ENCODE measurements at places on chromosomes 6 and 20. TPM values are rescaled to one million over a fixed set of nuclear protein-coding genes. Genes with fewer than 3 reads are reported as not detected.
A peak's percentile ranks its signal among the peaks of the same experiment; 100 is the strongest.

The XRN2 gene
- 44.7 TPM for total RNA-seq

The IL22RA2 gene
- total RNA-seq: not detected

The SULF2 gene
- 39.0 TPM for total RNA-seq

The SLC22A3 gene
- total RNA-seq: 144 TPM

The PRR18 gene
- total RNA-seq: not detected

The RBBP8NL gene
- total RNA-seq: not detected

The IL17F gene
- not detected for total RNA-seq

DNA sequence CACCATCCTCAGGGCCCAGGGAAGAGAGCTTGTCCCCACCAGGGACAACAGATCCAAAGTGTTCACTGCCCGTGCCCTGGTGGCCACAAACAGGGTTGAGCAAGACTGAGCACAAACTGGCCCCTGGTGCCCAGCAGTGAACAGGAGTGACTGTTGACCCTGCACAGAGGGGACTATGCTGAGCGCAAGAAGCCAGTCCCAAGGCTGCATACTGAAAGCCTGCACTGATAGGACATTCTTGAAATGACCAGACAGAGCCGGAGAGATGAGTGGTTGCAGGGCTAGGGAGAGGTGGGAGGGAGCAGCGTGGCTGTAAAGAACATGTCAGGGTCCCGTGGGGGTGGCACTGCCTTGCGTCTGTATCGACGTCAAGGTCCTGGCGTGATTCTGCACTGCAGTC, 2.9 kb upstream of the FNDC11 start:
- no peak overlapping the region for H3K4me3 ChIP-seq
- no peak for DNase-seq
- no peaks in the 10 kb centered on the region for H3K36me3 ChIP-seq
- H3K4me1 ChIP-seq: peaks cover 5% of the 10 kb centered on the region

DNA sequence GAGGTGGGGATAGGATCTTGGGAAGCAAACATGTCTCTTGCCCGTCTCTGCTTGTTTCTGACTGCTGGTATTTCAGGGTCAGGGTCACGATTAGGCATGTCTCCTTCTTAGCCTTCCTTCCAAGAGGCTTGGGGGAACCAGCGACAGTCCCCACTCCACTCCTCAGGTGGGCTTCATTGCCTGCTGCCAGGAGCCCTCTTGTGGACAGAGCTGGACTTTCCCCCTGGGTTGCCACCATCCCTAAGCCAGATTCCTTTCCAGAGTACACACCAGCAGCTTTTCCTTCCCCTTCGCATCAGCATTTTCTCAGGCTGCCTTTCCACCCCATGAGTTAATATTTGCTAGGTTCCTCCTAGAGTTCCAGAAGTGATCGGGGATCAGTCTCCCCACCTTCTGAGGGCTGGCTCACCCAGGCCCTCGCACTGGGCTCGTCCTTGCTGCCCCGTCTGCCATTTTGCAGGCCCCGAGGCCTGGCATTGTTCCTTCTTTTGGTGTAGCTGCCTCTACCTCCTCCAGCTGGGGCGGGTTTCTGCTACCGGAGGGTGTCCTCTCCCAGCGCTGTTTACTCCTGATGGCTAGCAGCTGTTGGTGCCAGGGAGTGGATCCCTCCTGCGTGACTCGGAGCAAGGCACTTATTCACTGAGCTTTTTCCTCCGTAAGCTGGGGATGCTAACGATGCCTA, 8.8 kb upstream of the C20orf144 start:
- no peak overlapping the region for H3K27ac ChIP-seq
- peaks cover 4% of the 10 kb centered on the region for H3K36me3 ChIP-seq
- no peaks in the 10 kb centered on the region for H3K27me3 ChIP-seq
- peak overlapping the region; percentile 41 for H3K4me3 ChIP-seq

DNA sequence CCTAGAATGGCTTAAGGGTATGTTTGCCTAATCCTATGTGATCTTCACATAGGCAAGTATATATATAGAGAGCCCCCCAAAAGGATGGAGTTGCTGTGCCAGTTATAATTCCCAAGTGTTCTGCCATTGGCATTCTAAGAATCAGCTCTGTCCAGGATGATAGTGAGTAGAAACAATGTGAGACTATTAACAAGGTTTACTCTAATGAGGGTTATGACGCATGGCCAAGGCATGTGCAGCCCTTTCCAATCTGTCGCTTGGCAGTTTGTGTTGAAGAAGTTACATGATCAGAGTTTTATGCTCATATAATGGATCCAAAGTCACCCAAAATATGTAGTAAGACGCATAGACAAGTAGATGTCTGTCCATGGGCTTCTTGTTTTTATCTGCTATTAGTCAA, 33.6 kb downstream of the VGLL2 start:
- no peaks in the 10 kb centered on the region for H3K4me1 ChIP-seq
- no peak for DNase-seq
- no peak overlapping the region for H3K4me3 ChIP-seq
- no peaks in the 10 kb centered on the region for H3K27me3 ChIP-seq
- H3K27ac ChIP-seq: no peak overlapping the region
- no peaks in the 10 kb centered on the region for H3K36me3 ChIP-seq

DNA sequence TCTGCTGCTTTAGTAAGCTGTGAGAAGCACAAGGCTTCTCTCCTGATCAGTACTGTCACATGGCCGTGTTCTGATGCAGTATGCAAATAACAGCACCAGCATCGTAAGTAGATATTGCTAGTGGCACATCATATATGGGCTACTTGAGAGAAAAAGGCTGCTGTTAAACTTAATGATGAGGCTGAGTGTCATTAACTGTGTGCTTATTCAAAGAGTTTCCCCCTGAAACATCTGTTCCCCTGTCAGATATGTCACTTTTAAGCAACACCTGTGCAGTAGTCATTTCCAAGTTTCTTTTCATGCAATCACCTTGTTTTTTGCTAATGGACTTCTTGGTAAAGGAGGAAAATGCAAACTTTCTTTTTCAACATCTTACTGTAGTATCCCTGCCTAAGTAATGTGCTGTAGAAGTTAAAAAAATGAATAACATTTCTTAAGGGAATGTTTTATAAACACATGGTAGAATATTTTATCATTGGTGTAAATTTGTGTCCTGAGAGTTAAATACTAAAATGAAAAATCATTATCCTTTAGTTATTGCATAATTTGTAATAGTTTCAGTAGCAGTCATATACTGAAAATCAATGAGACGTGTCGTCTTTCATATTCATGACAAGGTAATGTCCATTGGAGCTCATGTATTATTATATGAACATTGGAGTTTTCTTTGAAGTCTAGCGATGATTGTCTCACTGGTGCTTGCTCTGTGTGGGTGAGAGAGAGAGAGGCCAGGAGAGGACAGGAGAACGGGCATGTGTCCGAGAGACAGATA, 366.3 kb downstream of the CDKAL1 start:
- H3K27ac ChIP-seq: no peak overlapping the region
- H3K4me3 ChIP-seq: no peak overlapping the region
- no peaks in the 10 kb centered on the region for H3K4me1 ChIP-seq
- DNase-seq: no peak
- no peaks in the 10 kb centered on the region for H3K36me3 ChIP-seq

- H3K4me3 ChIP-seq: no peak overlapping the region
- no peak overlapping the region for H3K27ac ChIP-seq
- H3K27me3 ChIP-seq: no peaks in the 10 kb centered on the region
- no peaks in the 10 kb centered on the region for H3K36me3 ChIP-seq
Observed at GRCh38 chr20:3547906-3548305, 77.1 kb downstream of the ATRN start.

- peaks cover 7% of the 10 kb centered on the region for H3K4me1 ChIP-seq
- no peak overlapping the region for H3K27ac ChIP-seq
- DNase-seq: no peak
- H3K4me3 ChIP-seq: no peak overlapping the region
- H3K27me3 ChIP-seq: no peaks in the 10 kb centered on the region
Observed at GRCh38 chr20:58048096-58048702, 180.3 kb downstream of the ANKRD60 start.

DNA sequence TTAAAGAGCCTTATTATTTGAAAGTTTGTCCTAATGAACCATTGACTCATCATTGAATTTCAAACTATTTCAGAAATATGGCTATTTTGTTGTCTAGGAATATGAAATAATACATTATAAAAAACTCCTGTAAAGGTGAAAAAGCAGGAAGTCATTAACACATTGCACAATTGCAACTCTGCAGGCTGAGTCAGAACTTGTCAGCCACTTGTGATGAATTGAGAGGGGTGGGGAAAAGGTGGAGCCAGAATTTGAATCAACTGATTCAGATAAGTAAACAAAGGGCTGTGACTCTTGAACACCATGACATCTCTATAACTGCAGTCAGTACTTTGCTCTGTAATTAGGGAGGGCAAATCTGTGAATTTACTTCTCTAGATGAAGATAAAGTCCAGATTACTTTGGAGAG, 6.0 kb downstream of the C6orf141 start:
- no peak for DNase-seq
- no peaks in the 10 kb centered on the region for H3K36me3 ChIP-seq
- H3K27ac ChIP-seq: no peak overlapping the region
- H3K27me3 ChIP-seq: no peaks in the 10 kb centered on the region
- H3K4me3 ChIP-seq: no peak overlapping the region

GRCh38 chr20:64152906-64153305, 11.3 kb upstream of the MYT1 start:
- H3K4me1 ChIP-seq: no peaks in the 10 kb centered on the region
- H3K36me3 ChIP-seq: no peaks in the 10 kb centered on the region
- no peak for DNase-seq
- no peak overlapping the region for H3K27ac ChIP-seq

DNA sequence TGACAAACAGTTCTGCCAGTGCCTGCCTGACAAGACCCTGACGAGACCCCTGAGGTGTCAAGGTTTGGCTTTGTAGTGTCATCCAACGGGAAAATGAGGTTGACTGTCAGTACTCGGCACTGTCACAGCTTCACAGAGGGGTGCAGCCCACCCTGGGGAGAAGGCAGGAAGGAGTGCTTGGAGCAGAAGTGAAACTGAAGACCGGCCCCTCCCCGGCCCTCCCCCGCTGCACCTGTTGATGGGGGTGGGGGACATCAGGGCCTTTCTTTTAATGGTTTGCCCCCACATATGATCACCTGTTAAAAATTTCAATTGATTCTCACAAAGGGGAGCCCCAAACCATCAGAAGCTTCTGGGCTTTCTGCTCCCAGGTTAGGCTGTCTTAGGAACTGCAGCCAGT, 6.8 kb downstream of the PMEPA1 start:
- H3K27me3 ChIP-seq: no peaks in the 10 kb centered on the region
- H3K4me1 ChIP-seq: peaks cover 27% of the 10 kb centered on the region
- no peak overlapping the region for H3K27ac ChIP-seq
- DNase-seq: no peak
- H3K36me3 ChIP-seq: no peaks in the 10 kb centered on the region

GRCh38 chr20:22579119-22579427, 5.3 kb downstream of the FOXA2 start:
- H3K4me3 ChIP-seq: peak overlapping the region; percentile 29
- H3K27me3 ChIP-seq: peaks cover 15% of the 10 kb centered on the region
- H3K4me1 ChIP-seq: peaks cover 35% of the 10 kb centered on the region

- no peak for DNase-seq
- no peak overlapping the region for H3K27ac ChIP-seq
- H3K27me3 ChIP-seq: no peaks in the 10 kb centered on the region
- no peak overlapping the region for H3K4me3 ChIP-seq
- H3K4me1 ChIP-seq: peaks cover 4% of the 10 kb centered on the region
- H3K36me3 ChIP-seq: no peaks in the 10 kb centered on the region
Observed at GRCh38 chr6:82068721-82069120, 178.8 kb downstream of the IBTK start.

DNA sequence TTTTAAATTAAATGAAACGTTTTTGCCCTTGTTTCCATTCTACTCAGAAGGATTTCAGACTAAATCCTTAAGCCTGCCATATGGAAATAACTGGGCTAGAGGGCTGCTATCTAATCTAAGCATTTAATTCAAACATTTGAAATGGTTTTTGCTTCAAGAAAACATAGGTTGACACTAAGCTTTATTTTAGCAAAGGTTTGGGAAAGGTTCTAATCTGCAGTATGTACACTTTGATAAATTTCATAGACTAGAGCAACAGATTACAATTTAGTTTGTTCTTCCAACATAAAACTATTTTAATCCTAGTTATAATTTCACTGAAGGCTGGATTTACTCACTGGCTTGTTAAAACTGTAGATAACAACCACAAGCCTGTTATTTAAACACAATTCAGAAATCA, 72.1 kb downstream of the TMEM200A start:
- no peaks in the 10 kb centered on the region for H3K4me1 ChIP-seq
- no peak overlapping the region for H3K4me3 ChIP-seq
- H3K27ac ChIP-seq: no peak overlapping the region
- no peak for DNase-seq
- H3K27me3 ChIP-seq: no peaks in the 10 kb centered on the region
- H3K36me3 ChIP-seq: no peaks in the 10 kb centered on the region

GRCh38 chr20:25008388-25009217, 16.1 kb upstream of the APMAP start:
- no peaks in the 10 kb centered on the region for H3K4me1 ChIP-seq
- H3K27me3 ChIP-seq: no peaks in the 10 kb centered on the region
- H3K4me3 ChIP-seq: no peak overlapping the region
- H3K36me3 ChIP-seq: peaks cover 68% of the 10 kb centered on the region
- DNase-seq: no peak
- H3K27ac ChIP-seq: no peak overlapping the region

DNA sequence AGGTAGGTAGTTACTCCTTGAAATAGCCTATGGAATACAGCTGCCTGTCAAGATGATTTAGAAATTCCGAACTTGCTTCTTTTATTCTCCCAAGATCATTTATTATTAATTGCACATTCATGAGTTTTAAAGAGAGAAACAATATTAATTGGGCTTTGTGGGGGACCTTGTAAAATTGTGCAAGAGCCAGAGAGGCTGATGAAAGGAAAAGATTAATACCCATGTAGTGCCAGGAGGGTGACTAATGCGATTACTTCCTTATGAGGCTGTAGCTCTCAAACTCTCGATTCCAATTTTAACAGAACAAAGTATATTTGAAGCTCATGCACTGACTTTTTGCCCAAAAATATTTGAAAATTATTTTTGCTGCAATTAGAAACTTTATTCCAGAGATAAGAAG, 423.8 kb upstream of the ID4 start:
- no peaks in the 10 kb centered on the region for H3K27me3 ChIP-seq
- H3K27ac ChIP-seq: no peak overlapping the region
- no peaks in the 10 kb centered on the region for H3K36me3 ChIP-seq
- H3K4me3 ChIP-seq: no peak overlapping the region

DNA sequence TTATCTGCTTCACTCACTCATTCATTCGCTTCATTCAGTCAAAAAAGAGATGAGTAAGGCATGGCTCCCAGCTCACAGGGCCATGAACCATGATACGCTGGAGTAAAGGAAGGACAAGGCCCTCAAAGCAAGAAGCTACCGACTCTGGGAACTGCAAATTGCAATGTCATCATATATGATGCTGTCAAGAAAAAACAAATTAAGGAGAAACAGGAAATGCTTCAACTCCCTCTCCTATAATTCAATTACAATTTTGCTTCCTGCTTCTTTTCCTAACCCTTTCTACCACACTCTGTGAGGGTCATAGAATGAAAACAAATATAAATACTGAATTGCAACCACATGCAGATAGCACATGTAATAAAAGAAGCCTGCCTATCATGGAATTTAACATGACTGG, 725.7 kb upstream of the FLRT3 start:
- H3K27ac ChIP-seq: no peak overlapping the region
- no peaks in the 10 kb centered on the region for H3K4me1 ChIP-seq
- no peaks in the 10 kb centered on the region for H3K36me3 ChIP-seq
- H3K4me3 ChIP-seq: no peak overlapping the region
